ENCODE measurements at places on chromosomes 1 and 21. TPM values are rescaled to one million over a fixed set of nuclear protein-coding genes. Genes with fewer than 3 reads are reported as not detected.

- peak; percentile 27 for DNase-seq
These were observed 389.7 kb upstream of the RUNX1 start for GRCh38 chr21:35438643-35439404.

DNA sequence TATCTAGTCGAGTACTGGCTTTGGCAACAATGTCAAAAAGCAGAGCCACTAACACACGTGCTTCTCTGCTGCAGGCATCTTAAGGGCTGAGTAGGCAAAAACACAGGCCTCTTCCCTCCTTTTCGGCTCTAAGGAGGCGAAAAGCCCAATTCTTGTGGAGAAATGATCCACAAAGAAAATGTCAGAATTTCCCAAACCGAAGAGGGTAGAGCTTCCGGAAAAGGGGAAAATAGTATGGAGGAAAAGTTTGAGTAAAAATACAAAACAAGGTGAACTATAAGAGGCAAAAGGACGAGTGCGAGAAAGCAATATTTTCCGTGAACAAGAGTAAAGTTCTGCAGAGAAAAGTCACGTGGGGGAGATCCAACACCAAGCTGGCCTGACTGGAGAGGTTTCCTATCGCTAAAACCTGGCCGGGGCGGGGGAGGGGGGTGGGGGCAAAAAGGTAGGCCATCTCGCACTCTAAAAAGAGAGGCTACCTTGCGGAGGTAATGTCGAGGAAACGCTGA lies 551 bp downstream of the ZRANB2 start:
- no peak for DNase-seq

GRCh38 chr1:56638248-56638647 lies 6.9 kb upstream of the PRKAA2 start:
- no peak for DNase-seq

DNA sequence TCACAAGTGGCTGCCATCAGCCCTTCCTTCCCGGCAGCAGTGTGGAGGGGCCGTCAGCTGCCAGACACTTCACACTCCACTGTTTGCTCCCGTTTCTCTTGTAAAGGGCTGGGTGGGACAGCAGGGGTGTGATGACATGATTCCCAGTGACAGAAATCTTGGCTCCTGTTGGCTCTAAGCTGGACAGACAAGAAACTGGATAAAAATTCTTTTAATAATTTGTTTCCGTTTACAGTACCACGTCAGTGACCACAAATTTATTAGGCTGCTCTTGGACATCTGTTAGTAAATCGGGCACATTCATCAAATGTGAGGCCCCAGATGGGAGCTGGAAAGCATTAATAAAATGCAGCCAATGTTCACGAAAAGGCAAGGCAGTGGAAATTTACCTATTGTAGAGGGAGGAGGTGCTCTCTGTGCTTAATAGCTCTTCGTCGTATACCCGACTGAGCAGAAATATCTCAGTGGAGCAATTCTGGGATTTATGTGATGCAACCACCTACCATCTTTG lies 353.7 kb upstream of the GREM2 start:
- DNase-seq: no peak

The GJA9 gene
- total RNA-seq: not detected

The VWA5B1 gene
- not detected for total RNA-seq

The AIM2 gene
- 1.1 TPM for total RNA-seq

The S100A7 gene
- not detected for total RNA-seq

The TMEM200B gene
- total RNA-seq: not detected
